NCI-H1092 (cell line): ENCODE measurements at places on chromosomes 12 and 14.

- DNase-seq = no peak
Measured at GRCh38 chr14:98173305-98173704, 1098.7 kb downstream of the BCL11B start.

DNA sequence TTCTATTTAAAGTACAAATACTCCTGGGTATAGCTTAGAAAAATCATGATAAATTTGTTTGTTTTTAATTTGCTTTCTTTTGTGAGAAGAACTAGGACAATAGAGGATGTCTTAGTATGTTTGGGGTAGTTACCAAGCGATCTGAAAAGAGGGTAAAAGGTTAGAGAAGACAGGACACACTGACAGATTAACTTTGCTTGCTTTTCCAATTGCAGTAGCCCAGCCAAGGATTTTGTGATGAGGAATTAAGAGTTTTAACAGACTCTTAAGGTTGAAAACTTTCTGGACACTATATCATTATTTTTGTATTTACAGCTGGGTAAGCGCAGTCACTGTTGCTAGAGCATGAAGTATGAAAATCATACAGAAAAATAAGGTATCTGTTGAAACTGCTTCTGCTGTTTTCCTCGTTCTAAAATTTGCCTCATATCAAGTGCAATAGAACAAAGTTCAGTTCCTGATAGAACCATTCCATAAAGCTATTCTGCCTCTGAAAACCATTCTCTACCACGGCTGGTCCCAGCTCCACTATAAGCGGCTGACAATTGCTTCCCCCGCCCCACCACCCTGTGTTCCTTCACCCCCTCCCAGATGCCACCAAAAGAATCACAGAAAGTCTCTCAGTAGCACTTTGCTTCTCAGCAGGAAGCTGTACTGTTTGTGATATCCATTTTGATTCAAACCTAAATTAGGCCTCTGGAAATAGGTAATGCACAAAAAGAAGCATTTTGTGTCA, 413.4 kb downstream of the BCAT1 start:
- DNase-seq = no peak

DNA sequence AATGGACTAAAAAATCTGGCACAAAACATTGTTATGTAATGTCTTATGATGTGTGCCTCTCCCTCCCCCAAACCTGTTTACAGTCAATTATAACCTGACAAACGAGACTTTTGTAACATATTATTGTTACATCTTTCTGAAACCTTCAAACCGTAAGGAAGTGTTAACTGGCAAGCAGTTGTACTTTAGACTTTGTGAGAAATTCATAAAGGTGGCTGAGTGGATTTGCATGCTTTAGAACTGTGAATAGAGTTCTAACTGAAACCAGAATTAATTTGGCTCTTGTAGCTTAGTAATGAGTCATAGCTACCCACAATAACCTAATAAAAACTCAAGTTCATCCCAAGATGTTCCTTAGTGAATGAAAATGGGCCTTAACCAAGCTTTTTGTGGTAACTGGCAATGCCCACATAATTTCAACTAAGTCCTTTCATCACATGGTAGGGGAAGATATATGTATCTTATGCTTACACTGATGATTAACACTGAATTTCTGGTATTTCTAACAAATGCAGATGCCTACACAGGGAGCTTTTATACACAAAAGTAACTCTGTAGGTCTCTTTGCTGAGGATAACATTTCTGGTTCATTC, 29.7 kb downstream of the RAD9B start:
- DNase-seq = no peak

DNA sequence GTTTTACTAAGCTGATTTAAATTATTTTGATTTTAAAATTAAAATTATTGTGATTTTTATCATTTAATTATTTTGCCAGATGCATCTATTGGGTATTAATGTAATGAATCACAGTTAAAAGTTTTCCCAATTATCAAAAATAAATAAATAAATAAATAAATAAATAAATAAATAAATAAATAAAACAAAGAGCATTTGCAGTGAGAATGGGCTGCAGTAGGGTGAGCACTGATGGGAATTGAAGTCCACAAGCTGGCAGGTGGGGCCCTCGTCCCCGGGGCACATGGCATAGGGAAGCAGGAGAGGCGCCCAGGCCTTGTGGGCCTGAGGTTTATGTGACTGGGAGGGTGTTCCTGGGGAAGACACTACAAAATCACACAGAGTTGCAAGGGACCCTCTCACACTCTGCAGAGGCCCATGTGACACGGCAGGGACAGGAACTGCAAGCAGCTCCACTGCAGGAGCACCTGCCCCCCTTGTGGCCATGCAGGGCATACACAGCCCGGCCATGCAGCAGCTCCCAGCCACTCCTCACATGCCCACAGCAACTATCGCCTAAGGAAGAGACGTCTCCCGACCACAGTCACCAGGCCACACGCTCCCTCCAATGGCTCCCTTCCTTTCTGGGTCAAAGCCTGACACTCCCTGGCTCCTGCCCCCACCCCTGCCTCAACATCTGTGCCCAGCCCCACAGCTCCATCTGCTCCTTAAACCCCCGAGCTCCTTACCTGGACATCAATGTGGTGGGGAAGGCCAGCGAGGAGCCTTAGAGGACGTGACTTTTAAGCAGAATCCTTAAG, 256.3 kb upstream of the SFSWAP start:
- DNase-seq = peak; percentile 20

DNA sequence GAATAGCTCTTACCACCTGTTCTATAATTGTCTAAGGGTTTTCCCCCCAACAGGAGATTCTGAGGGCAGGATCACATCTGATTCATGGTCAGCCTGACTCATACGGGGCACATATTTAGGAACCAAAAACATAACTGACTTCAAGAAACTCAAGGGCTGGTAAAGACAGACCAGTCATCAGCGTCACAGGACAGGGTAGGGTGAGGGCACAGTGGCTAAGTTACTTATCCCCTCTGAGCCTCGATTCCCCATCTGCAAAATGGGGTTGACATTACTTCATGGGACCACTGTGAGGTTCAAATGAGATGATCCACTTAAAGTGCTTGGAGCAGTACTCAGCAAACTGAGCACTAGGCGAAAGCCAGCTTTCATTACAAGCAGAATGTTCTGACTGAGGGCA, 606 bp downstream of the CINP start:
- no peak for DNase-seq

GRCh38 chr12:106973545-106973944, 13.4 kb downstream of the MTERF2 start:
- no peak for DNase-seq

DNA sequence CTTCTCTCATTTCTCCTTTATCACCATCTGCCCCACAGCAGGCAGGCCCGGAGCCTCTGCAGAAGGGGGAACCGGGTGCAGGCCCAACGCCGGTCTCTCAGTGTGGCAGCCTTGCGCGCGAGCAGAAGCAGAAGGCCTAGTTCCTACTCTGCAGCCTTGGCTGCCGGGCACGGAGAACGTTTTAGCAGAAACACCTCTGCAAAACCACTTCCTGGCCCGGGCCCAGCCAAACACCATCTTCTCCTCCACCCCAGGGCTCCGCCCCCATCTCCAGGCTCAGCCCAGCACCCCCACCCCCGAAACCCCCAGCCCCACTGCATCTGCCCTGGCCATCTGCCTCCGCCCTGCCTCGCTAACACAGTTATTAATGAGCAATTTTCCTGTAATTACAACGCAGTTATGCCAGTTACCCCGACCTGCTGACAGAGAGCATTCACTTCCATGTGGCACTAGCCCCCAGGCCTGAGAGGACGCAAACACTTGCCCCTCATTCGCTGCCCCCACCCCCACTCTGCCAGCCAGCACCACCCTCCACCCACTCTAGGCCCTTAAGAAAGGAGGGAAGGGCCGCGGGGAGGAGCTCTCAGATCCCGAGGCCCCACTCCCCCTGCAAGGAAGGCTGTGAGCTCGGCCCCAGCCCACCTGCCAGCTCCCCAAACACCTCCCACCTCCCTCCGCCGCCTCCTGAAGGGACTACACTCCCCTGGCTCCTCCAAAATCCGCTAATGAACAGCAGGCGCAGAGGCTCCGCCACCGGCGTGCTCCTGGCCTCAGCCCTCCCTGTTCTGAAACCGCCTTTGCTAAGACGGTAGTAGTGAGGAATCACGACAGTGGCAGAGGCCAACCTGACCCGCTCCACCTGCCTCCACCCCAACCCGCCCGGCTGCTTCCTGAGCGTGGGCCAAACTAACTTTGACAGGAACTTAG, 44.7 kb upstream of the FBRSL1 start:
- no peak for DNase-seq
